ENCODE measurements at places on chromosomes 5 and 9.

DNA sequence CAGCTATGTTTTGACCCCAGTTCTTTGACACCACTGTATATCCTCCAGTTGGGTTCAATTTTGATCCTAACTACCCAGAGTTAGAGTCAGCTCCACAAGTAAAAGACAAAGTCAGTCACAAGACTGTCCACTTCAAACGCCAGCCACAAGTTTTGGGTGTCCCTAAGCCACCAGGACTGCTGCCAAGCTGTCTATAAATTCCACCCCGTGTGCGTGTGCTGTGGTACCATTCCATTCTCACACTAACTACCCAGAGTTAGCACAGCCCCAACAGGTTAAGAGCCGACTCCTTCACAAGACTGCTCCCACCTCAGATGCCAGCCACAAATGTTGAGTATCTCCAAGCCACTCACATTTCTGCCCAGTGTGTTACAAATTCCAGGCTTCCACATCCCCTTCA is 56.7 kb downstream of the APC start:
- H3K4me3 ChIP-seq: no peak overlapping the region
- H3K4me1 ChIP-seq: no peaks in the 10 kb centered on the region
- no peak for DNase-seq
- H3K36me3 ChIP-seq: peaks cover 17% of the 10 kb centered on the region

DNA sequence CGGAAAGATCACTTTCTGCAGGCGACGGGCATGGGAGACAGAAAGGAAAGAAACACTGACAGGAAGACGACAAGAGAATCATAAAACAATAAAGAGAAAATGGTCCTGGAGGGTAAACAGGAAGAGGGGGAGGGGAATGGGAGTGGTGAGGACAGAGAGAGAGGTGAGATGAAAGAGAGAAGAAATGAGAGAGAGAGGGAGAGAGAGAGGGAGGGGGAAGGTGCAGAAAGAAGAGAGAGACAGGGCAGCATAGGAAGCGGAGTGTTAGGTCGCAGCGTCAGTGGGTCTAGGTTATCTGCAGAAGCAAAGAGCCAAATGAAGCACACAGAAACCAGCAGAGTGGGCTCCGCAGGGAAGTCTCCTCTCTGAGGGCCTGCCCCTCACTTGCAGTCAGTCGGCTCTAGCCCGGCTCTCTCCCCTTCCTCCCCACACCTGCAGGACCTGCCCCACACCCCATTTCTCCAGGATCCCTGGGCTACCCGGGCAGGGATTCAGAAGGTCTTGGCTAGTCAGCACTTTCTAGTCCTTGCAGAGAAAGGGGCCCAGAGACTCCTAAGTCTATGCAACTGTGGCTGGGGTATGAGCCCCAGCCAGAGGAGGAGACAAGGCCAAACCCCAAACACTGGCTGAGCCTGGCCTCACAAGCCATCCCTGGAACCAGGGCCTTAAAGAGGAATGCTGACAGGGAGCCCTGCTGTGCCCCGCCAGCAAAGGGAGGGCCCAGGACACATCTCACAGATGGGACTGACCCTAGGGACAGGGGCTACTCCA is 29.7 kb upstream of the MEIKIN start:
- H3K36me3 ChIP-seq: no peaks in the 10 kb centered on the region
- DNase-seq: no peak
- no peak overlapping the region for H3K4me3 ChIP-seq
- H3K4me1 ChIP-seq: peaks cover 5% of the 10 kb centered on the region

DNA sequence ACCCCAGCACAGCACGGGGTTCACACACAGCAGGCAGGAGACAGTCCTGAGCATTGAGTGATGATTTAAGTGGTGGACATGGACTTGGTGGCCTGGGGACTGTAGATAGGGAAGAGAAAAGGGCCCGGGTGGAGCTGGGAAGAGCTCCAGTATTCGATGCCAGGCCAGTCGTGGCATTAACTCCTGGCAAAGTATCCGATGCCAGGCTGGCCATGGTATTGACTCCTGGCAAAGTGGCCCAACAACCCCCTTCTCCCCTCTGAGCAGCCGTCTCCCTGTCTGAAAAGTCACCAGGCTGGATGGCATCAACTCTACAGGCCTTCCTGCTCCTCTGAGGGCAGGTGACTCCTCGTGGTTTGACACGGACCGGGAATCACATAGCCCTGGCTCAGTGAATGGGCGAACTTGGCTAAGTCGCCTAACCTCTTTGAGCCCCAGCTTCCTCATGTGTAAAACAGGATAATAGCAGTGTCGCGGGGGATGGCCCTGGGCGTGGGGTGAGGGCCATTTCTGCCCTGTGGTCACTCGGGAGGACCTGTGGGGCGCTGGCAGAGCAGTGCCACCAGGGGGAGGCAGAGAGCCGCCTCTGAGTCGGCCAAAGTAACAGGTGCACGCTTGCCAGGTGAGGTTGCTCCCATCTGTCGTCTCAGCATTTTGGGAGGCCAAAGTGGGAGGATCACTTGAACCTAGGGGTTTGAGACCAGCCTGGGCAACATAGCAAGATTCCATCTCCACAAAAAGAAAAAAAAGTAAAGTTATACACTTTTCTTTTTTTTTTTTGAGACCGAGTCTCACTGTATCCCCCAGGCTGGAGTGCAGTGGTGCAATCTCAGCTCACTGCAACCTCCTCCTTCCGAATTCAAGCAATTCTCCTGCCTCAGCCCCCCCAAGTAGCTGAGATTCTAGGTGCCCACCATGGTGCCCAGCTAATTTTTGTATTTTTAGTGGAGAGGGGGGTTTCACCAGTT is 5.7 kb upstream of the SEC16A start:
- H3K27me3 ChIP-seq: no peaks in the 10 kb centered on the region
- peaks cover 20% of the 10 kb centered on the region for H3K4me1 ChIP-seq
- H3K4me3 ChIP-seq: peak overlapping the region; percentile 59
- H3K36me3 ChIP-seq: no peaks in the 10 kb centered on the region

- H3K27me3 ChIP-seq: peaks cover 3% of the 10 kb centered on the region
- H3K4me3 ChIP-seq: no peak overlapping the region
- H3K27ac ChIP-seq: no peak overlapping the region
- DNase-seq: no peak
- H3K36me3 ChIP-seq: no peaks in the 10 kb centered on the region
Observed at GRCh38 chr9:78664370-78664769, 367.4 kb downstream of the PSAT1 start.

DNA sequence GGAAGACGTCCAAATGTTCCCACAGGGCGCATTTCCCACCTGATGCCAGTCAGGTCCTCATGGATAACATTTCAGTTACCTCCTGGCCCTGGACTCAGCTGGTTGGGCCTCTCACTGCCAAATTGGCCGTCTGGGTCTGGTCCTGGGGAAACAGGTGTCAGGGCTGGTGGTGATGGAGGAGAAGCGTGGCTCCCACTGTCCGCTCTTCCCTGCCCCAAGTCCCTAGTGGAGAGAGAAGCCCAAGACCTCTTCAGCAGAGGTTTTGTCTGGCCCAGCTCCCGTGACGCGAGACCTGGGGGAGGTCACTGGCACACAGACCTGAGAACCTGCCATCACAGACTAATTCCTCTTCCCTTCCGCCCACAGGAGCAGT is 27.8 kb upstream of the PRDM12 start:
- no peak overlapping the region for H3K4me3 ChIP-seq
- H3K36me3 ChIP-seq: peaks cover 11% of the 10 kb centered on the region
- H3K27ac ChIP-seq: no peak overlapping the region
- DNase-seq: no peak

GRCh38 chr5:117945258-117945657 is 1043.1 kb downstream of the DTWD2 start:
- H3K36me3 ChIP-seq: peaks cover 2% of the 10 kb centered on the region
- DNase-seq: no peak
- peaks cover 5% of the 10 kb centered on the region for H3K4me1 ChIP-seq
- H3K27me3 ChIP-seq: no peaks in the 10 kb centered on the region
- no peak overlapping the region for H3K27ac ChIP-seq

Data from neural crest cell (in vitro differentiated cells).